ENCODE measurements at places on chromosomes 4 and X.

DNA sequence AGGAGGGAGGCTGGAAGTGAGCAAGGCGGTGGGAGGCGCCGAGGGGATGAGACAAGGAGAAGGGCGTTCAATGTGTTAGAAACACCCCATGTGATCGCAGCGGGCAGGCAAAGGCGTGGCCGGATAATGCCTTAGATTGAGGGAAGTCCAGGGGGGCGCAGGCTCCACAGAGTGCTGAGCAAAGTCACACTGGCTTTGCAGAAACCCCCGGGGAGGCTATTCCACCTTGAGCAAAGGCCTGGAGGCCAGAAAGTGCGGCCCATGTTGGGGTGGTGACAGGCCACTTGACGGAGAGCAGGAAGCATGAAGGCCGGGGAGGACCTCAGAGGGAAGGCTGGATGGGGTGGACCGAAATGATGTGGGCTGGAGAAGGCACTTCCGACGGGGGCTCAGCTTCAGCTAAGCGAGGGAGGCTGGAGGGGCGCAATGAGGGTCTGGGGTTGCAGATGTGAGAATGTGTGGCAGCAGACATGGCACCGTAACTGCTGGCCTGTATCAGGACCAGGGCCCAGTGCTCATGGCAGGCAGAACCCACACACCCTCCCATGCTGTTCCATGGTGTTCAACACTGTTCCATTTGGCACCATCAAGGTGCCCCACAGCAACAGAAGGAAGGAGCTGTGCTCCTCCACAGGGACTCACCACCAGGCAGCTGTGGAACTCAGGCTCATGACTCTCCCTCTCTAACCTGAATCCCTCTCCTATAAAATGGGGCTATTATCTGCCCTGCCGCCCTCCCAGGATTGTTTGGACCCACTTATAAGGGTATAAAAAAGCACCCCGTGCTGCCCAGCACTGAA, 50.3 kb downstream of the HMX1 start:
- no peak for DNase-seq

DNA sequence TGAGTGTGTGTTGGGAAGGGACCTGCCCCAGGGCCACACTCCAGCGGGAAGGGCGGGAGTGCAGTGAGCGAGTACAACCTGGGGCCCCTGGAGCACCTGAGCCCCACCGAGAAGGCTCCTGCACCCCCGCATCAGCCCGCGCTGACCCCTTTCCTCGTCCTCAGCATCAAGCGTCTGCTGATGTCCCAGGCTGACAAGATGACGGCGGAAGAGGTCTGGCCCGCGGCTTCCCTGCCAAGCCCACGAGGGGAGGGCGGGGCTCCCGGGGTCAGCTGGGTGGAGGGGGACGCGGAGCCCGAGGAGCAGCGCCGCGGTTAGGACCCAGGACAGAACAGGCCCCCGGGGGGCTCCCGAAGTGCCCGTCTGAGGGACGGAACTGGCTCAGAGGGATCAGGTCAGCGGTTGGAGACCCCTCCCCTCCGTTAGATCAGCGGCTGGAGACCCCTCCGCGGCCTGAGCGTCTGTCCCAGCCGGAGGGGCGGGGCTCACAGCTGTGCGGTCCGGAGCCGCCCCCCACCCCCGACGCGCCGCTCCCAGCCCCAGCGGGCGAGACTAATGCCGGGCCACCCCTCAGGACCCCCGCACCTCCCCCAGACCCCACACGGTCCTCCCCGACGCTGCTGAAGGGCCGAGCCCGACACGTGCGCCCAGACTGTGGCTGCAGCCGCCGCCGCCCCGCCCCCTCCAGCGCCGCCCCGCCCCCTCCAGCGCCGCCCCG, 6.7 kb downstream of the MYL5 start:
- no peak for DNase-seq

GRCh38 chr4:4659871-4660651, 118.2 kb upstream of the STX18 start:
- DNase-seq = no peak

- no peak for DNase-seq
These were observed 42.4 kb upstream of the RPA4 start for GRCh38 chrX:96841325-96841724.

- DNase-seq = no peak
These were observed 1102.1 kb upstream of the LCORL start for GRCh38 chr4:19123681-19124080.

- DNase-seq = no peak
These were observed 83.8 kb upstream of the MAML3 start for GRCh38 chr4:140237616-140238350.

DNA sequence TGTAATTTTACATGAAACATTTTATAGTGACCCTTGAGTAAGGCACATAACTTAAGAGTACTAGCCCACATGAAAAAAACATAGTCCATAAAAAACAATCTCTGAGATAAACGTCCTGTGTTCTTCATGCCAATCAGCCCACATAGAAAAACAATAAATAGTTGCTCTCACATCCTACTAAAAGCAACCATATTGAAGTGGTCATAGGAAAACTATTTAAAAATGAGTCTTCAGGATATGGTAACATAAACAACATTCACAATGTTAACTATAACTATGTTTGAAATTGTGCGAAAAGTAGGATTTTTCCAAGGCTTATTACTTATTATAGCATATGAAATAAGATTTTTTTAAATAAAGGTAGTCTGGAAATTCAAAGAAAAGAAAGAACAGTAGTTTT, 77.1 kb upstream of the EPHA5 start:
- no peak for DNase-seq

GRCh38 chr4:136002316-136002715, 1530.0 kb downstream of the PCDH18 start:
- no peak for DNase-seq

GRCh38 chrX:123884809-123885408, 25.1 kb downstream of the XIAP start:
- peak; percentile 6 for DNase-seq

DNA sequence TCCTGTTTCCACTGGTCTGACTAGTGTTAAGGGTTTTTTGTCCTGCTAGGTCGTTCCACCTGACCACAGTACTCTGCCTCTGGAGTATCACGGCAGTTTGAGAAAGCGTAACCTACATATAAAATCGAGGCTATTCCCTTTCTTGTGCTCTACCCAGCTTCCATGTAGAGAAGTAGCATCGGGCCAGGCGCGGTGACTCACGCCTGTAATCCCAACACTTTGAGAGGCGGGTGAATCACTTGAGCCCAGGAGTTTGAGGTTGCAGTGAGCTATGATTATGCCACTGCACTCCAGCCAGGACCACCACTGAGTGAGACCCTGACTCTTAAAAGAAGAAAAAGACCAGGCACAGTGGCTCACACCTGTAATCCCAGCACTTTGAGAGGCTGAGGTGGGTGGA, 7.5 kb downstream of the PPEF1 start:
- DNase-seq = no peak

DNA sequence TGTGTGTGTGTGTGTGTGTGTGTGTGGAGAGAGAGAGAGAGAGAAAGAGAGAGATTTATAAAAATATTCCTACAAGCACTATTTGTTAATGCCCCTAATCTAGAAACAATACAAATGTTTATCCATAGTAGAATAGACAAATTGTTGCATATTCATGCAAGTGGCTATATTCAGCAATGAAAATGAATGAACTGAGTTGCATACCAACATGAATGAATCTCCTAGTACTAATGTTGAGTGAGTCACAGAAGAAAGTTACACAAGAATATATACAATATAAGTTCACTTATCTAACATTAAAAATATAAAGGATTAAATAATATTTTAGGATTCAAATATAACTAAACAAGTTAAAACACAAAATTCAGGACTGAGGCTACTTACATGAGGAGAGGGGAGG, 456.8 kb upstream of the AMOT start:
- DNase-seq = no peak

GRCh38 chr4:41258783-41259182, 2.1 kb downstream of the UCHL1 start:
- DNase-seq = no peak

DNA sequence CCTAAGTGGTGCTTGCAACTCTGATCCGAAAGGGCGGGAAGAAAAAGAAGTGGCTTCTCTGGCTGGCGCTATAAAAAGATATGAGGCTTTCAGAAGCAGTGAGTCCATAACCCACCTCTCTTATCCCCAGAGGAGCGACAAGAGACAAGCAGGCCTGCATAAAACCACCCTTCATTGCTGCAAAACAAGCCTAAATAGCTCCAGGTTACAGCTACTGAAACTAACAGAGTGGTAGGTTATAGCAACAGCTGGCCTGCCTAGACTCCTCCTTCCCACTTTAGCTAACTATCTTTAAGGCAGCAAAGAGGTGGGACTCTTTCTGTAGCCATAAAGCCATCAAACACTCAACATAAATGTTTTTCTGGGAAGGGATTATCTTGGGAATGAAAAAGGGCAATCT, 245.0 kb upstream of the GPR101 start:
- no peak for DNase-seq

DNA sequence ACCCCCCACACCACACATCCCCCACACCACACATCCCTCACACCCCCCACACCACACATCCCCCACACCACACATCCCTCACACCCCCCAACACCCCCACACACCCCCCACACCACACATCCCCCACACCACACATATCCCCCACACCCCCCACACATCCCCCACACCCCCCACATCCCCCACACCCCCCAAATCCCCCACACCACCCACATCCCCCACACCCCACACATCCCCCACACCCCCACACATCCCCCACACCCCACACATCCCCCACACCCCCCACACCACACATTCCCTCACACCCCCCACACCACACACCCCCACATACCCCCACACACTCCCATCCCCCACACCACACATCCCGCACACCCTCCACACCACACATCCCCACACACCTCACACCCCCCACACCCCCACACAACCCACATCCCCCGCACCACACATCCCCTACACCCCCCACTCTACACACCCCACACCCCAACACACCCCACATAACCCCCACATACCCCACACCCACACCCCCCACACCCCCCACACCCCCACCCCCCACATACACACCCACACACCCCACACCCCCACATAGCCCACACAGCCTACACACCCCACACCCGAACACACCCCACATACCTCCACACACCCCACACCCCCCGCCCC, 172.9 kb downstream of the DCLK2 start:
- peak; percentile 60 for DNase-seq

DNA sequence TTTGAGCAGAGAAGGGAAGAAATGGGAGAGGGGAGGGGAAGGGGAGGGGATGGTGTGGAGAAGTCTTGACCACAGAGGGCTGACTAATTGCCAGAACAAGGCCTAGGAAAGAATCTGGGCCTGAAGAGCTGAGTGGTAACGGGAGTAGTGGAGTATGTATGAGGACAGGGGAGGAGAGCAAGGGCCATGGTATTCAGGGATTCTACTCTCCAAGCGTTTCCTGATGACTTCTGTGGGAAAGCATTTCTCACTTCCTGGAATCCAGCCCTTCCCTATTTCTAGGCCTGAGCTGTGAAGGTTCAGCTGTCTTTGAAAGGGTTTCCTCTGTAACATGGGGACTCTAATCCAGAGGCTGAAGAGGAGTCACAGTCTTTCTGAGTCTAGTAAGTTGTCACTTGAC, 19.7 kb upstream of the SOX3 start:
- DNase-seq = no peak

DNA sequence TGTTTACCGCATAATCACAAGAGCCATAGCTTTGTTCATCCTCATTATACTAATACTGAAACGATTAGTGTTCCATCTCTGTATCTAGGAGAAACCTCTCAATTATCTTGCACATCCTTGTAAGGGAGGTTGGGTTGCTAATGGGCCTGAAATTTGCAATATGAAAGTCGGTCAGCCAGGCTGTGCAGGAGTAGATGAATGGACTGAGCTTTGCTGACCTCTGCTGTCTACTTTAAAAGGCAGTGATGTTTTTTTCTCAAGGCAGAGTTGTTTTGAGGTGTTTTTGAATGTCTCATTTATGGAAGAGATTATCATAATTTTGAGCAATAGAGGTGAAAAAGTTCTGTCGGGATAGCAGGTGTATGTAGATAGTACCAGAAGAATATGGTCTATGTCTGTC, 47.9 kb upstream of the LINC00632 start:
- no peak for DNase-seq

DNA sequence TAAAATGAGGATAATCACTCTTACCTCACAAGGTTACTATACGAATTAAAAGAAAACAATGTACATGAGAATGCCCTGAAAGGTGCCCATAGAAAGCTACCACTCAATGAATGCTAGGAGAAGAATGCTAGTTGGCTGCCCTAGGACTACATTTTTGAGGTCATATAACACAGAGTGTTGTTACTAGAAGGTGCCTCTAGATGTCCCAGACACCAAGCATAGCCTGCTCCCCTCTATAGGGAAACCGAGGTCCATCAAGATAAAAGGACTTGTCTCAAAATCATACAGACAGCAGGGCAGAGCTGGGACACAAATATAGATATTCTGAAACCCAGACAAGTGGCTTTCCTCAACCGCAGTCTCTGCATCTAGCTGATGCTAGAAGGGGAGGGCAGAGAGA, 147.0 kb upstream of the ARHGEF9 start:
- no peak for DNase-seq

DNA sequence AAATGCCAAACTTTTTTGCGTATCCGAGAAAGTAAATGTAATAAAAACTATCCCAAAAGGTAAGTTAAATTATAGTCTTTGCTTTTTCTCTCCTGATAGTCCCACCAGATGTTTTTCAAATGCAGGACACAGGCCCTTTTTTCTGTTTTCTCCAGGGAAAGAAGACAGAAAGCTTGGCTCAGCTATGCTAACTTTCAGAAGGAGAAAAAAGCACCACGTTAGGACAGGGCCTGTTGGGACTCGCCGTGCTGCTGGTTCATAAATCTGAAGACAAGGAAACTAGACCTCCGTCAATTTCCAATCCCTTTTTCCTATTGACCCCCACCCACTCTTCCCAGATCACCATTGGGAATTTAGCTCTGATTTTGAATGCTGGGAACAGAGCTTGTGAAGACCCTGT, 220.9 kb upstream of the SFRP2 start:
- DNase-seq = no peak
